ENCODE measurements at places on chromosomes 16 and 17. TPM values are rescaled to one million over a fixed set of nuclear protein-coding genes. Genes with fewer than 3 reads are reported as not detected.
A peak's percentile ranks its signal among the peaks of the same experiment; 100 is the strongest.

DNA sequence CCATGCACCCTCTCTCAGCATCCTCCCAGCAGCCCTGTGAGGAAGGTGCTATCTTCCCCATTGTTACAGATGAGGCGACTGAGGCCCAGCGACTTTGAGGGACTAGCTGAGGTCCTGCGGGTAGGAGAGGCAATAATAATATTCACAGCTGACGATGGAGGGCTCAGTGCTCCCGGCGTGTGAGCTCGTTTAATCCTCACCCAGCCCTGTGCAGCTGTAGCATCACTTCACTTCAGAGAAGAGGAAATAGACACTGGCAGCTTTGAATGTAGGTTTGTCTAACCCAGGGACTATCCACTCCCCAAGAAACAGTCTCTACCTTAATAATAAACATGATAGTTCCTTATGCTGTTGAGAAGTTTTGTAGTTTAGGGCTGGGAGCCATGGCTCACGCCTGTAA, 21.6 kb downstream of the LASP1 start:
- DNase-seq: no peak

The KLHL10 gene
- 3.0 TPM for total RNA-seq

GRCh38 chr16:50835358-50836060, 93.6 kb downstream of the CYLD start:
- DNase-seq: no peak

DNA sequence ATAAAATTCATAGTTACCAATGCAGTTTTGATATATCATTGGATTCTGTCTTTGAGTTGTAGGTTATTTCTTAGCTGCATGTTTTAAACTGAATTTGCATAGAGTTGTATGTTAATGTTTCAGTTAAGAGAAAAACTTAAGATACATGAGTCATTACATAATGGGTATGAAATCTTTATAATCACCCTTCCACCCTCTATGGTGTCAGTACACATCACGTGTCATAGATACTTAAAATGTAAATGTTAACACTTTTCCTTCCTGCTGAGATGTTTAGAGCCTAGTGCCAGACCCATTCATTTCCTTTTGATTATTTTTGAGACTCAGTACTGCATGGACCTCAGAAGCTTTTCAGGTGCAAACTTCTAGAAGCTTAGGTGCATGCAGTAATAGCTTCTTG, 20.5 kb downstream of the ZNF207 start:
- DNase-seq: no peak

DNA sequence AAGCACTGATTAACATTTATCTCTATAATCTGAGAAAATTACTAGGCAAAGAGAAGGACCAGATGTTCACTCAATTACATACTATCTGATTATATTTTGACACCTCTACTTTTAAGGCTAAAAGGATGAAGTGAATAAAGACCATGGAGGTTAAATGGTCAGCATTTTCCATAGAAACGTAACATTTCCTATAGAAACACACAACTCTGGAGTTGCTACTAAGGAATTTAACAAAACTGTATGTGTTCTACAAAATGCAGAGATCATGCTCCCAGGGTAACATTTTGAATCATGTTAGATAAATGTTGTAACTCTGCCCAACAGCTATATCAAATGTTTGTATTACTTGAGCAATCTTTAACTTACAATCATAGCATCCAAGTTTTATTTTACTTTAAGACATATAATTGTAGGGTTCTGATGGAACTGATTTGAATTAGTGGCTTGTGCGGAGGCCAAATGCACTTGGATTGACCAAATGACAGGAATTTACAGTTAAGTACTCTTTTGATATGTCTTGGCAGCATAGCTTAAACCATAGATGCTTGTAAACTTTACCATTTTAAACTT, 97.7 kb downstream of the RPGRIP1L start:
- DNase-seq: no peak

DNA sequence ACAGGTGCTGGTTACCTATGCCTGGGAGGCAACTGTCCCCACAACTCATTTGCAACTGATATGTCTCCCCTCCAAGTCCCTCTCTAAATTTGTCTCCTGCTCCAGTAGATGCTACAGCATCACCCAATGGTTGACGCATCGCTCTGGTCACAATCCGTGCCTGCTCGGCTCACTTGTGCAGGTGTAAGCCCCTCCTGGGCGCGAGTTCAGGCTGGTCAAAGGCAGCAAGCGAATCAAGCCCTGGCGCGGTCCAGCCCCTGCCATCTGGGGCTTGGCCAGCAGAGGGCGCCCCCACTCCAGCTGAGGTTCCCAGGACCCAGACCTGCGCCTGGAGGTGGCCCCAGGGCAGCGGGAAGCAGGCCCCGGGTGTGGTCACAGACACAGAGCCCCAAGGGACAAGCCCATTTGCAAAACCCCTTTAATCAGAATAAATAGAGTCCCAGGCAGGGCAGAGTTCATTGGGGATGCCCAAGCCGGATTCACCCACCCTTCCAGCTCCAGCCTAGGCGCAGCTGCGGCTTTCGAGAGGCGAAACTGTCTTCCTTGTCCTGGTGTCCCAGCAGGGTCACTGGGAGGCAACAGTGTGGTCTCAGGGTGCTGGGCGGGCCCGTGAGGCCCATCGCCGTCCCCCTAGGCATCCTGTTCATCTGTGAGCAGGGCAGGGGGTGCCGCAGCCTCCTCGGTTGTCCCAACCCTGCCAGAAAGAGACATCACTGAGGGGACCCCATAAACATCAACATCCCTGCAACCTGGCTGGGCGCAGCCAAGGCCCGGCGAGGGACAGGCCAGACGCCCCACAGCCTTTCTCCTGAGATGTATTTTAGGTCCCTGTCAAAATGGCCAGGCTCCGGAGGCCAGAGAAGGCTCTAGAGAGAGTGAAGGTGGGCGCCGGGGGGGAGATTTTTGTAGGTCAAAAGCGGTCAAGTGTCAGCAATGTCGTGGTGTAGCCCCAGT, 15.8 kb downstream of the TMC6 start:
- no peak for DNase-seq

DNA sequence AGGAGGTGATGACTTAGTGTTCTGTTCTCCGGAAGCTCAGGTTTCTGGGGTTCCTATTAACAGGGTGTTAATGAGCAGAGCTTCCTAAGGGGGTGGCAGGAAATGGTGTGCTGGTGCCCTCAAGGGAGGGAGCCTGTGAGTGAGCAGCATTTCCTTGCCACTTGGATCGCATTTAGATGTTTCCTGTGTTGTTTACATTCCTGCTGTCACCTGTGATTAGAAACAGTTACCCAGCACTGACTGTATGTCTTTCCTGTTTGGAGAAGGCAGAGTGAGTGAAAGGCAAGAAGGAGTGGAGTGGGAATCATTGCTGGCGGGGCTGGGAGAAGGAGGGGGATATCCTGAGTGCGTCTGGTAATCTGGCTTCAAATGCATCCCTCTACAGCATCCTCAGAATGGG, 214.6 kb downstream of the CCDC182 start:
- no peak for DNase-seq

- no peak for DNase-seq
Observed at GRCh38 chr16:84334482-84334881, 33.9 kb upstream of the ATP2C2 start.

The TRPV3 gene
- 0.33 TPM for total RNA-seq

The RHBDL3 gene
- total RNA-seq: 0.83 TPM

The C1QTNF8 gene
- not detected for total RNA-seq

GRCh38 chr17:14205992-14206461, 30.6 kb downstream of the CDRT15 start:
- DNase-seq: no peak

The CASKIN2 gene
- 31.0 TPM for total RNA-seq

DNA sequence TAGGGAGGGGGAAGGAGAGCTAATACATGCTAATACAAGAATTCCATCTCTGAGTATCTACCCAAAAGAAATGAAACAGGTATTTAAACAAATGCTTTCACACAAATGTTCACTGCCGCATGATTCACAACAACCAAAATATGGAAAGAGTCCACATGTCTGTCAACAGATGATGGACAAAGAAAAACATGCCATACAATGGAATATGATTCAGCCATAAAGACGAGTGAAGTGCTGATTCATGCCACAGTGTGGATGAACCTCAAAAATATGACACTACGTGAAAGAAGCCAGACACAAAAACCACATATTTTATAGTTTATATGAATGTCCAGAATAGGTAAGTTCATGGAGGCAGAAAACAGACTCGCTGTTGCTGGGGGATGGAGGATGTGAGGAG, 321.4 kb downstream of the FOXL1 start:
- no peak for DNase-seq

The CHRNE gene
- 0.13 TPM for total RNA-seq

DNA sequence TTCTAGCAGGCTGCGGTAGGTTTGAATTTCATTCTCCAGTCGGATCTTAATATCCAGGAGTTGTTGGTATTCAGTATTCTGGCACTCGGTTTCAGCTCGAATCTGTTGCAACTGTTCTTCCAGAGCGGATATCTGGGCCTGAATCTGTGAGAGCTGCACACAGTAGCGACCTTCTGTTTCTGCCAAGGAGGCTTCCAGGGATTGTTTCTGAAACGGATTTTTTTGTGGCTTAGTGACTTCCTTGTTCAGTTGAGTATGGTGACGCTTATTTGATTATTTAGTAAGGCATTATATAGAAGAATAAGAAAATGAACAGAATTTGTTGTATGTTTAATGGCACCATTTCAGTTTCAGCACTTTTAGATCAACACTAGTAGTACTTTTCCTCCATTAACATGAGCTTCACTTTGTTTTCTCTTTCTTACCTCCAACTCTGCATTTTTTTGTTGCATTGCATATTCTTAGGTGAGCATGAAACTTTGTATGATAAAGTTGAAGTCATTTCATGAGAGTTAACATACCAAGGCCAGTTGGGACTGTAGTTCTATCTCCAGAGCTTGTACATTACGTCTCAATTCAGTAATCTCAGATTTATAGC, 2.8 kb downstream of the KRT10 start:
- DNase-seq: no peak

DNA sequence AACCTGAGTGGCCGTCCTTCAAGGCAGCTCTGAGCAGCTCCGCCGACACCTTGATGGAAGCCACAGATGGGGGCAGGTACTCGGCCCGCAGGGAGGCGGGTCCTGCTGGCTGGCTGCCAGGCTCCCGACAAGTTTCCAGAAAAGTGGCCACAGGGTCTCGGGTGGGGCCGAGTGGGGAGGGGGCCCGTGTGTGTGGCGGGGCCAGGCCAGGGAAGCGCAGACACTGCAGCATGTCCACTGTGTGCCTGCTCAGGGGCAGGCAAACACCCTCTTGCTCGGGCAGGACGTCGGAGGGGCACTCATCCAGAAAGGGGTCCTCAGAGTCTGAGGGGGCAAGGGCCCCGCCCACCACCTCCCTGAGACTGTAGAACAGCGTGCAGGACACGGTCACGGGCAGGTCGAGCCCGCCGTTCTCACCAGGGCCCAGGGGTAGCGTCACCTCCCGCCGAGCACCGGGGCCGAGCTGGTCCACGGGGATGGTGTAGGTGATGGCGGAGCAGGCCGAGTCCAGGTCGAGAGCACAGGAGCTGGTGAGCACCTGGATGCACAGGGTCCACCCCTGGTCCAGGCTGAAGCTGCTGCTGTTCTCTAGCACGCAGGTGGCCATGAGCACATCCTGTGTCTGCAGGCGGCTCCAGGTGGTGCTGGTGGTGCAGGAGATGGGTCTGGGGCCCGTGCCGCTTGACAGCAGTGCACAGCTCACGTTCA, 5.1 kb downstream of the FAAP100 start:
- no peak for DNase-seq

DNA sequence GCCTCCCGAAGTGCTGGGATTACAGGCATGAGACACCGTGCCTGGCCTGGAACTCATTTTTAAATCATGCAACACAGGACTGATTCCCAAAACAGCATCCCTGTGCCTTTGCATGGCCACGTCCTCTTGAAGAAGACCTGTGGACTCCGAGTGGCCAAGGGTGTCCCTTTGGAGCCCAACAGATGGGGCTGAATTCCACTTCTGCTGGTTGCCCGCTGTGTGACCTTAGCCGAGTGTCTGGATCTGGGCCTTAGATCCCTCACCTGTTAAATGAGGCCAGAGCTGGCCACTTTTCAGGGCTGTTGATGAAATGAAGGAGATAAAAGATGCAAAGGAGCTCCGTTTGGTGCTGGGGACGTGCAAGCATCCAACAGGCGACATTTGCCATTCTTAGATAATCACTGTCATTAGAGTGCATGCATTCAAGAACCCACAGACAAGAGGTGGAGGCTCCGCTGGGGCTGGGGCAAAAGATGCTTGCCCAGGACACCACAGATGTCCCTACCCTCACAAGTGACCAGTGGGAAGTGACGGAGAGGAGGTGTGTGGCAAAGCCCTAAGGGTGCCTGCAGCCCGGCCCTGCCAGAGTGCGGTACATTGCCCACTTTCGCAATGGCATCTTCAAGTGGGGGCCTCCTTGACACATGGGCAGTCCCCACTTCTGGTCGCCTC, 354.1 kb upstream of the TNRC6C start:
- DNase-seq: peak; percentile 91

DNA sequence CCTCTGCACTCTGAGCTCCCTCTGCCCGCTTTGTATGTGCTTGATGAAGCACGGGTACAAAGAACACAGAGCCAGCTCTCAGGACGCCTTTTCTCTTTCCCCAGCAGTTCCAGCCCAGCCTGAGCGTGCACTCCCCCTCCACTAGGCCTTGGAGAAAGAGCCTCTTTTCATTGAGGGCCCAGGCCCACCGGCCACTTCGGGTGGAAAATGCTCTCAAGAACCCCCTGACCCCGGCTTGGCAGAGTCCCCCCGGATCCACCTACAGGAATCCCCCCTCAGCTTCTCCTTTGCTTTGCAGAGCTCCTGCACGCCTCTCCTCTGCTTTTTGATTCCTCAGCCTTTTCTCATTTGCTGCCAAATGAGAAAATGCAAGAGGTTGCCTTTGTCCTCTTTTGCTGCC, 30.2 kb downstream of the MRC2 start:
- DNase-seq: no peak

DNA sequence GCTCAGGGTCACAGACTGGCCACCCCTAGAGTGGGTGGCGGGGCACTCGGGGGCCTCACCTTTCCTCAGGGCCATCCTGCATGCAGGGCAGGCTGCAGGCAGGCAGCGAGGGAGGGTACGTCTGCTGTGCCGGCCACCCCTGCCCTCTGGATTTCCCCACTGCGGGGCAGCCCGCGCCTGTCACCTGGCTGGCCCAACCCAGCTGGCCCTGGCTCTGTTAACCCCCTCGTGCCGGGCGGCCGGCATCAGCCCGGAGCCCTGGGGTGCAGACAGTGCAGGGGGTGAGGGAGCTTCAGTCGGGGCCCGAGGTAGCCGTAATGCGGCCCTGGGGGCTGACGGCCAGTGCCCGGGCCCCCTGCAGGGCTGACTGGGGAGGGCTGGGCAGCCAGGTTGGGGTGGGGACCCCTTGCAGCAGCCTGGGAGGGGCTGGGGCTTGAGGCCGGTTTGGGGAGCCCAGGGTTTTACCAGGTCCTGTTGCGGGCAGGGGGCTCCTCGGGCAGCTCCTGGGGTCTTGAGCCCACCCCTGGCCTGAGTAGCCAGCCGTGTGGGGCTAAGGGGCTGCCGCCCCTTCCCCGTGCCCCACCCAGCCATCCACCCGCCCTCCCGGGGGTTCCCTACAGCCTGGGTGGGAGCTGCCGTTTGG, at the start of gene IGFALS:
IGFALS (minus strand) TSS at position 128 of the 643 bp plus-strand sequence; CDS start at position 75, 53 bp downstream.
- no peak for DNase-seq
